ENCODE measurements at places on chromosomes 3 and 15.
A peak's percentile ranks its signal among the peaks of the same experiment; 100 is the strongest.

GRCh38 chr15:61426466-61426865 is 197.4 kb upstream of the RORA start:
- DNase-seq = no peak

DNA sequence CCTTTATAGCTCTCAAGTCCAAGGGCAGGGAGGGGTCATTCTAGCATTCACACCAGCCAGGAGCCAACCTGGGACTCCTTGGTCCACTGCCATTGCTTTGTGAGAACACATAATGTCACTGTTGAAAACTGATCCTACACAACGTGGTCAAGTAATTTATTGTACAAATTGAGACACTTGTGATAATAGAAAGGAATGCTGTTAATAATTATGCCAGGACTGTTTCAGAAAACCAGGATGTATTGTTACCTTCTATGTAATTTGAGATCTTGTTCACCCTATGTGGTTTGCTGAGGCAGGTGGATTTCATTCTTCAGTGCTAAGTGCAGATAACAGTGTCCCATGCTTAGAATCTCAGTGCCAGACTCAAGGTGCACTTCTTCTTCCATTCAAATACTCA is 33.3 kb downstream of the TMCO5A start:
- DNase-seq = no peak

- DNase-seq = no peak
Measured at GRCh38 chr3:46811615-46812236, 51.5 kb downstream of the MYL3 start.

GRCh38 chr3:16883057-16883722 is 1.6 kb upstream of the PLCL2 start:
- DNase-seq = no peak

DNA sequence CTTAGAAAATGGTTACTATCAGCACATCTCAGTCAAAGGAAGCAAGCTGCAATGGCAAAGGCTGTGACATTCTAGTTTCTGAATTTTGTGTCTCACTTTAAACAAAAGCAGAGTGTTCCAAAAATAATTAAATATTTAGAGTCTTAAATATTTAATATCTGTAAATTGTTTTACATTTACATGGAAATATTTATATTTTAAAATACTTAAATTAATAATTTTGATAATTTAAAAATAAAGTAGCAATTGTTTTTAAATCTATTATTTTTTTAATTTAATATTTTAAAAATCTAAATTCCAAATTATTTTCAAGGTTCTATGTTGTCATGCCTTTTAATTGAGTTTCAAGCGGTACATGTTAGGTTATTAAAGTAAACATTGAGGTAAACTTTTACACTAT is 843.1 kb downstream of the ROBO1 start:
- no peak for DNase-seq

DNA sequence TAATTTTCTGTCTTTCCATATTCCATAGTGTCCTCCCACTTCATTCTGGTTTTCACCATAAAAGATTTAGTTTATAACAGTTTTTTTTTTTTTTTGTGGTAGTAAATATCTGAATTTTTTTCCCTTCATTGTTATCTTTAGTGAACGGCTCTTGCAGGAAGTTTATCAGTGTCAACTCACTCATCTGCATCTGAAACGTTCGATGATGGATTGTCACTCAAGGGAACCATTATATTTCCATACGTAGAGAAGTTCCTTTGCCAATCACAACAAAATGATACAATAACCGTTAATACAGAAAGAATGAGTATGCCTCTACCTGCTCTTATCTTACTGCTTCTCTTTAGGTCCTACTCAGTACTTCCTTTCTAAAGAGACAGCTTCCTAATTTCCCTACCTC is 651.2 kb upstream of the KCNMB2 start:
- no peak for DNase-seq

DNA sequence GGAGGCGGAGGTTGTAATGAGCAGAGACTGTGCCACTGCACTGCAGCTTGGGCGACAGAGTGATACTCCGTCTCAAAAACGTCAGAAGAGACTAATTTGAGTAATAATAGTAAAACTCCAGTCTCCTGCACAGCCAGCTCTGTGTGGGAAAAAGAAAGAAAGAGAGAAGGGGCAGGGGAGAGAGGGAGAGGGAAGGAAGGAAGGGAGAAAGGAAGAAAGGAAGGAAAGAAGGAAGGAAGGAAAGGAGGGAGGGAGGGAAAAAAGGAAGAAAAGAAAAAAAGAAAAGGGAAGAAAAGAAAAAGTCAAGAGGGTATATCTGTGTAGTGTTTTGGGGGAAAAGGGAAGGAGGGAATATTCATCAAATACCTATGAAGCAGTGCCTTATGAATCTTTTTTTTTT is 23.1 kb upstream of the PDIA3 start:
- no peak for DNase-seq

GRCh38 chr15:38563723-38564519 is 693 bp downstream of the RASGRP1 start:
- DNase-seq = peak; percentile 59

DNA sequence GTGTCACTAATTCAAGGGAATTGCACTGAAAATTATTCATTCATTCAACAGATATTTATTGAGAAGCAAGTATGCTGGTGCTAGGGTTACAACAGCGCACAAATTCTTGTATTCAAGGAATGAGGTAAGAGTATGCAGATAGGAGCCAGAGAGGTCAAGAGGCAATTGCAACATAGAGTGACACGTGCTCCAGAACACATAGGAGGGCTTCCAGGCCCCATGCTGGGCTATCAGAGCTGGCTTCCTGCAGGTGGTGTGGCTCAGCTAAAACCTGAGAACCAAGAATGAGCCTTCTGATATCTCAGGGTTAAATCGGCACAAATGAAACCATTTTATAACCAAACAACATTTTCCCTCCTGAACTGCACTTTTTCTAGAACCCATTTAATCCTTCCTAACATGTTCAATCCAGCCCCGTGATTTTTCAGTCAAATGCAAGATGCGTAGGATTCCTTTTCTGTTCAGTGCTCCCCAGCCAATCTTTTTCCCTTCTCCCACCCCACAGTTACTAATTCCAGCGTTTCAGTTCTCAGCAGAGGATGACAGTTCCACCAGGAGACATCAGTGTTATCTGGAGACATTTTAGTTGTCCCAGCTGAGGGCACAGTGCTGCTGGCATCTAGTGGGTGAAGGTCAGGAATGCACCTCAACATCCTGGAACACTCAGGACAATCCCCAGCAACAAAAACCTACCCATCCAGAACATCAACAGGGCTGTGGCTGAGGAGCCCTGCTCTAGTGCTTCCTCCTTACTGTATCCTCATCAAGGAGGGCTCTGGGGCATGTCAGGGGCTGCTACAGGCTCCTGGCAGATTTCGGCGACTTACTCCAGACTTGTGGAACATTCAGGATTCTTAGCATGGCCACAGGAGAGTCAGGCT is 13.1 kb downstream of the CCR5AS start:
- no peak for DNase-seq

DNA sequence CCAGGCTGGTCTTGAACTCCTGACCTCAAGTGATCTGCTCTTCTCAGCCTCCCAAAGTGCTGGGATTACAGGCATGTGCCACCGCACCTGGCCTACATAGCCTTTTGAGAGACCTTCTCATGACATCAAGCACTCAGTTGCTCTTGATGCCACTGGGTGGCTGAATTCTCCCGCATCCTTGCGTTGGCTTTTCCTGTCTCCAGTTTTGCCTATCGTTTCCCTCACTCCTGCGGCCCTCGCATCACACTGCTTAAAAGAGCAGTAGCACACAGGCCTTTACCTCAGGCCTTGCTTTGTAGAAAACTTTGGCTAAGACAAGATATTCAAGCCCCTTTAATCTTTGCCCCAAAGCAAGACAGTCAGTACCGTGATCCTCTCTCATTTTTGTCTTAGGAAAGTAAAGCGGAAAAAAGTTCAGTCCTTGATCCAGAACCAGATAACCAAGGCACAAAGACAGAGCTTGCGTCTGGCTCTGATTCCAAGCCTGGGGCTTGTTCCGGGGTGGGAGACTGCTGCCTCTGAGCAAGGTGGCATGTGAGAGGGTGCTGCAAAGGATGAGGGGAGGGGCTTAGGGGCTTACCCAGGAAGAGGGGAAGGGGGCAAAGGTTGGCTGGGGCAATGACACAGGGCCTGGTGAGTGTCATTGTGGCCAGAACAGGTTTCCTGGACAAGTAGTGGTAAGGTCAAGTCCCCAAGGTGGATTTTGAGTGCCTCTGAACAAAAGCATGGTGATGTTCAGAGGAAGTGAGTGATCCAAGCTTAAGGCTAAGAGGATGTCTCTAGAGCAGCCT is 175.0 kb upstream of the TLE3 start:
- no peak for DNase-seq

DNA sequence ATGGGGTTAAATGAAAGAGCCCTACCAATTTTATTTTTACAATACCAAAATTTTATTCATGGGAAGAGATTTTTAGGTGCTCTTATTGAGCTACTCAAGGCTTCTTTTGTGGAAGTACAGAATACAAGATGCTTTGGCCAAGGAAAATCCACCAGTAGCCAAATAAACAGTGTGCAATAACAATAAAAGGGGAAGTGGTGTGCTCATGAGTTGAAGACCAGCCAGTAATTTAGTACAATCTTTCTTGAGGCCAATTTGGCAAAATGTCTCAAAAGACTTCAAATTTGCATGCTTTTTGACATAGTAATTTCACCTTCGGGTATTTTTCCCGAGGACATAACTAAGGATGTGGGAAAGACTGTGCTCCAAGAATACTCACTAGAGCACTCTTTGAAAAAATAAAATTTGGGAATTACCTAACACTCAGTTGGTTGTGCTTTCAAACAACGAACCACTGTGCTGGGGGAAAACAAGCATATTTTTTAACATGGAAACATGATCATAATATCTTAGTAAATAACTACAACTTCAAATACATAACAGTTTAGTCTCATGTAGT is 294.0 kb downstream of the DIPK2A start:
- DNase-seq = no peak
